Fibroblast of upper back skin (primary cell): ENCODE measurements at places on chromosomes 6 and 20.

- DNase-seq = peak; percentile 95
Measured at GRCh38 chr6:15962449-15962764, 166.5 kb upstream of the MYLIP start.

- DNase-seq = peak; percentile 58
Measured at GRCh38 chr6:45592991-45593390, 215.3 kb upstream of the SUPT3H start.

- peak; percentile 19 for DNase-seq
Measured at GRCh38 chr6:156687789-156688619, 89.2 kb upstream of the ARID1B start.

DNA sequence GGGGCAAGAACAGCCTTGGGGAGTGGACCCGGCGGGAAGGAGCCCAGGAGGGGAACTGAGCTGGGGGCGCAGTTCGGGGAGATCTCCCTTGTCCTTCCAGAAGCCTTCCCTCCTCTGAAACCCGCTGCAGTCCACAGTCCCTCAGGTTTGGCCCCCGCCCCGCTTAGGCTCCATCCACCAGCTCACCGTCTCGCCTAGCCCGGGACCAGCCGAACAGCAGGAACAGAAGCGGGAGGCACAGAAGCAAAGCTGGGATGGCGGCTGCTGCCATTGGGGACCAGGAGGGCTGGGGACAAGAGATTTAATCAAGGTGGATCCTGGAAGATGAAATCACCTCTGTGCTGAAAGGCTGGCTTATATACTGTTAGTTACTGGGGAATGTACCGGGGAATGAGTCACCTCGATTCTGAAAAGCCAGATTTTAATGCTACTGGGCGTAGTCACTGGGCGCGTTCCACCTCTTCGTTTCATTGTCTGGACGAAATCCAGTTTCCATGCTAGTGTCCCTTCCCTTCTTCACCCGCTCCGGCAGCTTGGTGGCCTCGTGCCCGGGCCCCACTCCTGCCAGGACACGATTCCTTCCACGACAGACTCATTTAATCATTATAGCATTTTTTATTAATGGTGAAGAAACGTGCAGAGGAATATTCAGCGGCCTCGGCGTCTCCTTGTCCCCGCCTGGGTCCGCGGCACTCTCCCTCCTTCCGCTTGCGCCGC lies at the start of gene RAET1L:
Gene RAET1L (minus strand): TSS at position 332 of the 717 bp plus-strand sequence. CDS start 61 bp downstream, at position 271.
- DNase-seq = peak; percentile 58

GRCh38 chr6:29647927-29648642 lies 8.8 kb upstream of the MOG start:
- DNase-seq = peak; percentile 35

GRCh38 chr6:129717277-129717676 lies 7.3 kb upstream of the ARHGAP18 start:
- DNase-seq = peak; percentile 64

DNA sequence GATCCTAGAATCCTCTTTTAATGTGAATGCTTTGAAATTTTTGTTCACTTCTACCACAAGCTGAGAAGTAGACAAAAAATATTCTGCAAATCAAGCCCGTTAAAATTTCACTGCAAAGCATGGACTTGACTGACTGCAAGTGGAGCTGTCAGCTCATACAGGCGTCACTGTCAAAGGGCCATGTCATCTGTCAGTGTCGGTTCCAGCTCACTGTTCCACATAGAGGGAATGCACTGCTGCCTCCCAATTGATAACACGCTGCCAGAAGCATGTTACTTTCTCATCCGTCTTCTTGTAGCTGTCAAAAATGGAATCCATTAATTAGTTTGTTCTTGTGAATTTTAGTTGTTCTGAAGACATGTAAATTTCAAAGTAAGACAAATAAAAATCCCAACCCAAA lies 50.4 kb upstream of the FBXL4 start:
- no peak for DNase-seq

- DNase-seq = peak; percentile 92
Measured at GRCh38 chr20:39885975-39886649, 802.9 kb downstream of the MAFB start.

DNA sequence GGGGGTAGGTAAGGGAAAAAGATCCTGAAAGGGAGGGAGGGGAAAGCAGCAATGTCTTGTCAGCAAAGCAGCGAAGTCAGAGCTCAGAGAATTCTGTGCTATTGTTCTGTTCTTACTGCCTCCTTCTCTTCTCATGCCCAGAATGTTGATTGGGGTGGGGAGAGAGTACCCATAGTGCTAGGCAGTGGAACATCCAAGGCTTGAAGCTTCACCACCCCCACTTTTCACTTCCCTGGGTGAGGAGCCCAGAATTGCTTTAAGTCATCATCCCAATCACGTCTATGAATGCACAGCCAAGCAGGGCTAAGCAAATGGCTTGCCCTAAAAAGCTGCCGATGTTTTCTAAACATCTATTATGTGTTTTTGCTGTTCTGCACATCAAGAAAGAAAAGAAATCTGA lies 16.5 kb downstream of the REPS1 start:
- peak; percentile 24 for DNase-seq

GRCh38 chr20:19981031-19981451 lies 36.1 kb upstream of the NAA20 start:
- peak; percentile 27 for DNase-seq

DNA sequence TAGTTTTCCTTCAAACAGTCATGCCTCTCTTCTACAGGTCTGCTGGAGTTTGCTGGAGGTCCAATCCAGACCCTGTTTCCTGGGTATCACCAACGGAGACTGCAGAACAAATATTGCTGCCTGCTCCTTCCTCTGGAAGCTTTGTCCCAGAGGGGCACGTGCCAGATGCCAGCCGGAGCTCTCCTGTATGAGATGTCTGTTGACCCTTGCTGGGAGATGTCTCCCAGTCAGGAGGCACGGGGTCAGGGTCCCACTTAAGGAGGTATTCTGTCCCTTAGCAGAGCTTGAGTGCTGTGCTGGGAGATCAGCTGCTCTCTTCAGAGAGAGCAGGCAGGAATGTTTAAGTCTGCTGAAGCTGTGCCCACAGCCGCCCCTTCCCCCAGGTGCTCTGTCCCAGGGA lies 666.9 kb downstream of the FRK start:
- DNase-seq = no peak

GRCh38 chr20:14997791-14998190 lies 660.4 kb upstream of the FLRT3 start:
- peak; percentile 68 for DNase-seq

- DNase-seq = no peak
Measured at GRCh38 chr6:35151466-35151865, 10.3 kb upstream of the TCP11 start.

- no peak for DNase-seq
Measured at GRCh38 chr20:10784554-10785183, 110.9 kb upstream of the JAG1 start.

DNA sequence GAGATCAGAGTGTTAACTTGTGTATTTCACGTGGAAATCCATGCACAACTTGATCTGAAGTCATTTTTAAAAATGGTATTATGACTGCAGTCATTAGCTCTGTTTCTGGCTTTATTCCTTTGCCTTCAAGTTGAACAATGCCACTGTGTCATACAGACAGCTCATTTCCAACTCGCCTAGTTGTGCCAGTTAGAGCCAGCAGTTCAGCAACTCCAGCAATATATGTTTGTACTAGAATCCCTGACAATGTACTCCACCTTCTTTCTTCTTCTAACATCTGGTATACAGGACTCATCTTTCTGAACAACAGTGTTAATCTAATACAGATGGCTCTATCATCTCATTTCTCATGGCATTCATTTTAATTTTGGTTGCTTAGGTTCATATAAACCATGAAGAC lies 418.3 kb upstream of the POU3F2 start:
- no peak for DNase-seq

GRCh38 chr6:147161253-147161973 lies 42.8 kb upstream of the STXBP5 start:
- no peak for DNase-seq

GRCh38 chr20:61833807-61834610 lies 231.7 kb downstream of the TAF4 start:
- no peak for DNase-seq

- no peak for DNase-seq
Measured at GRCh38 chr20:9411833-9412232, 102.6 kb upstream of the LAMP5 start.

GRCh38 chr20:53626584-53626983 lies 32.9 kb upstream of the ZNF217 start:
- no peak for DNase-seq

GRCh38 chr6:42710316-42710715 lies 12.1 kb downstream of the PRPH2 start:
- no peak for DNase-seq

- peak; percentile 56 for DNase-seq
Measured at GRCh38 chr6:110328259-110328658, 29.9 kb downstream of the METTL24 start.

DNA sequence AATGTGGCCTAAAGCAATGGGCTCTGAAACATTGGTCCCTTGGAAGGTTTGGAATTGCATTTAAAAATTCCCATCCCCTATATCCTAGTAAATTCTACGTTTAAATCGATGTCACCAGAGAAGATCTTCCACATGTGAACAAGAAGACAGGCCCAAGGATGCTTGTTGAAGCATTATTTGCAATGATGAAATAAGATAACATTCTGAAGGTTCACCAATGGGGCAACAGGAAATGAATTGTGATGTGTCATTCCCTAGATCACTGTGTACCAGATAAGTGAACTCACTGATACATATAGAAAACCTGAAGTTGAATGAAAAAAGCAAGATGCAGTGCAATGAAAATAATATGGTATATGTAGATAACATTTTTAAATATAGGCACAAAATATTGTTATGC lies 464.3 kb upstream of the BTBD3 start:
- DNase-seq = peak; percentile 76

DNA sequence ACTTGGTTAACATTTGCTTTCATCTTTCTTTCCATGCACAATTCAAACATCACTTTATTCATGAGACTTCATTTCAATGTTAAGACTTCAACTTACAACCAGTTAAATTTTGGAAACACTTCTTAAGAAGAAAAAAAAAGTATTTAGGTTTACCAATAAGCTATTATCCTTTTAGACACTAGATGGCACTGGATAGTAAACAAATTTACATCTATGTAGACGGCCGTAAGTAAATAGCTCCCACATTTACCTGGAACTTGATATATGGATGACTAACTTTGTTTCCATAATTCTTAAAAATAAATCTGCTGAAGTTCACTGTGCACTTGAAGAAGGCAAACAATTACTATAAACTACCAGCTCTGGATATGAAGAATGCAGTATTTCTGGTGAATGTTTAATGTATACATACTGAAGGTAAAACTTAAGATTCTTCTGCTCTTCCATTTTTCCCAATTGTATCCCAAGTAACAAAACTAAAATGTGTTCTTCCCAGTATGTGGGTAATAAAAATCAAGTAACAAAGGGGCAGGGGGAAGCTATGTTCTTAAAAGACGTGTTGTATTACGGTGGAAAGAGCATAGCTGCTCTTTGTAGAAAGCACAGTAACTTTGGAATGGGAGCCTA lies 130.6 kb upstream of the C6orf118 start:
- peak; percentile 41 for DNase-seq

GRCh38 chr20:49400410-49400809 lies 82.1 kb downstream of the KCNB1 start:
- peak; percentile 49 for DNase-seq

DNA sequence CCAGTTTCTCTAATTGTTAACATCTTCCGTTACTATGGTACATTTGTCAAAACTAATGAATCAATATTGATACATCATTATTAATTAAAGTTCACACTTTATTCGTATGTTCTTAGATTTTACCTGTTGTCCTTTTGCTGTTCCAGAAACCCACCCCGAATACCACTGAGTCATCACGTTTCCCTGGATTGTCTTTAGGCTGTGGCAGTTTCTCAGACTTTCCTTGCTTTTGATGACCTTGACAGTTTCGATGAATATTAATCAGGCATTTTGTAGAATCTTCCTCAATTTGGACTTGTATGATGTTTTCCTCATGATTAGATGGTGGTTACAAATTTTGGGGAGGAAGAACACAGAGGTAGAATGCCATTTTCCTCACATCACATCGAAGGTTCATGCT lies 39.1 kb upstream of the AIG1 start:
- no peak for DNase-seq

- DNase-seq = no peak
Measured at GRCh38 chr6:52595796-52596130, 18.9 kb upstream of the TRAM2 start.

GRCh38 chr6:33183071-33183683 lies 9.1 kb downstream of the COL11A2 start:
- DNase-seq = no peak

DNA sequence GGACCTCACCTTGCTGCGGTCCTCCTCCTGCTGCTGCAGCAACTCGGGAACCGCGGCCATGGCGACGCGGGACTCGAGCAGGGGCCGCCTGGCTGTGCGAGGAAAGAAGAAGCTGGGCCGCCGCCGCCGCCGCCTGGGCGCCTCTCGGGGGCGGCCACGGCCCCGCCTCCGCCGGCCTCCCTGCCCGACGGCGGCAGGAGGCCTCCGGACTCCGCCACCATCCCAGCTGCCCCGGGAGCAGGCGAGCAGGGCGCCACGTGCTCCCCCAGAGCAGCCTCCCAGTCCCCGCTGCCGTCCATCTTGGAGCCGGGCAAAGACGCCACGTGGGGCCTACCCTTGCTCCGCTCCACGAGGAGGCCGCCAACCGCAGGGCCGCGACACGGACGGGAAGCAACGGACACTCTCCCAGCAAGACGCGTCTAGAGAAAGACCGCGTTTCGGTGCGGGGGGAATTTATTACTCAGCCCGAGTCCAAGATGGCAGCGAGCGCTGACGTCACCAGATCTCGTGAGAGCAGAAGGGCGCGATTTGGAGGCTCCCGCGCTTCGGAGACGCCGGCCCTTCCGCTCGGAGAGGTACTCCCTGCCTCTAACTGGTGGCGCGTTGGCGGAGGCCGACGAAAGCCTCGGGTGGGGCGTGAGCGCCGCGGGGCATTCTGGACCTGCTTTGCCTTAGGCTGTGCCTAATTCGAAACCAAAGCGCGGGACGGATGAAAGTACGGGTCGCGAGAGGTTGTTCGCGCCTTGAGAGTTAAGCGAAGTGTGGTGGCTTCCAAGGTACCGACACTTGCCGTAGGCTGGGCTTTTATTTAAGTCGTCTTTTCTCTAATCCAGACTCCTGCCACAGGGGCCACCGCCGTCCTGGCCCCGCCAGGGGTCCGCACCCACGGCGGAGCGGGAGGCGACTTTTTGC lies at the start of the genes MGME1 and SNX5:
Gene MGME1 (plus strand): TSS at position 653 of the 912 bp plus-strand sequence. CDS start 842 bp downstream, outside the sequence.
Gene SNX5 (minus strand): TSS at position 429 of the 912 bp plus-strand sequence. CDS start 369 bp downstream, at position 60.
- DNase-seq = peak; percentile 99
